ENCODE measurements at places on chromosomes 4 and X. TPM values are rescaled to one million over a fixed set of nuclear protein-coding genes. Genes with fewer than 3 reads are reported as not detected.
A peak's percentile ranks its signal among the peaks of the same experiment; 100 is the strongest.

The DMD gene
- total RNA-seq = 12.9 TPM

The MAGEC2 gene
- total RNA-seq = 133 TPM

The SPOCK3 gene
- not detected for total RNA-seq

DNA sequence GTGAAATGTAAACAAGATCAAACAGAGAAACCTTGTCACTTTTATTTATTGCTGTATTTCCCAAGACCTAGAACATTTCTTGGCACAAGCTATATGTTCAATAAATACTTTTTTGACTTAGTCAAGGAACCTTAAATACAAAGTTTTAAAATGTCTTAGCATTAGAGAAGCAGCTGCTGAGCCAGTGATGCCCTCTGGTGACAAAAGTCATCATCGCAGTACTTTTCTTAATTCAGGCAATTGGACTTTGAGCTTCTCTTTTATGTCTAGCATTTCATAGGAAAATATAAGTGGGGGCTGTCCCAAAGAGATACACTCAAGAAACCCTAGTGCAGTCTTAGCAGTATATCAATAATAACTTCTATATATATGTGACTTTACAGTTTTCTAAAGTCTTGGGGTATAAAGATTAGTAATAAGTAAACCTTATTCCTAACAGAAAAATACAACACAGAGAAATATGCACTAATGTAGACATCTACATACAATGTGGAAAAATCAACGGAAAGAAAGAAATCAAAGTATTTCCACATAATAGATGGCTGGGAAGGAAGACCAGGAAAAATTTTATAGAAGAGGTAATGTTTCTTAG lies 118.4 kb downstream of the DTHD1 start:
- DNase-seq = peak; percentile 48

DNA sequence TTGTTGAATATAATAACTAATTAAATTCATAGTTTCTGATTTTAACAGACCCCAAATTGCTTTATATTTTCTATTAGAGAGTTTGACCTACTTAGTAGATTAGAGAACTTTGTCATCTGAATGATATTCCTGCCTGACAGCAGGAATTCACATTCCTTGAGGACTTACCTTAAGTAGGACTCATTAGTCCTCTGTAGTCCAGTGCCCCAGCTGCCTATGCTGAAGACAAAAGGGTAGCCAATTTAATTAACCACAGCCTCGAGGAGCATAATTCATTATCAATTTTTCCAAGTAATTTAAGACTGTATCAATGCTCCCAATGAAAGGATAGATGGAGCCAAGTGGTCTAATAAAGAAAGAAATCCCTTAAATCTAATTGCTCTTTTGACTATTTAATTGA lies 1405.0 kb upstream of the IGFBP7 start:
- DNase-seq = no peak

GRCh38 chr4:171714791-171715454 lies 98.3 kb upstream of the GALNTL6 start:
- no peak for DNase-seq

GRCh38 chr4:124478470-124478869 lies 234.1 kb downstream of the ANKRD50 start:
- no peak for DNase-seq

DNA sequence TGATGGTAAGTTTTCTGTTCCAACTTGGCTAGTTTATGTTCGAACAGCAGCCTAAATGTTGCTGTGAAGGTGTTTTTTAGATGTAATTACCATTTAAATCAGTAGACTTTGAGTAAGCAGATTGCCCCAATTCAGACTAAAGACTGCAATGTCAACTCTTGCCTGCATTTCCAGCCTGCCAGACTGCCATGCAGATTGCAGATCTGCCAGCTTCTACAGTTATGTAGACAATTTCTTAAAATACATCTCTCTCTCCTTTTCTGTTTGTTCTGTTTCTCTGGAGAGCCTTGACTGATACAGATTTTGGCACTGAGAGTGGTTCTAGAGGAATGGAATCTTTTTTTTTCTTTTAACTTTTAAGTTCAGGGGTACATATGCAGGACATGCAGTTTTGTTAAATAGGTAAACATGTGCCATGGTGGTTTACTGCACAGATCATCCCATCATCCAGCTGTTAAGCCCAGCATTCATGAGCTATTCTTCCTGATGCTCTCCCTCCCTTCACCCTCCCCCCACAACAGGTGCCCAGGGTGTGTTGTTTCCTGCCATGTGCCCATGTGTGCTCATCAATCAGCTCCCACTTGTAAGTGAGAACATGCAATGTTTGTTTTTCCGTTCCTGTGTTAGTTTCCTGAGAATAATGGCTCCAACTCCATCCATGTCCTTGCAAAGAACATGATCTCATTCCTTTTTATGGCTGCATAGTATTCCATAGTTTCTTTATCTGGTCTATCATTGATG lies 227.8 kb downstream of the CPE start:
- DNase-seq = no peak

DNA sequence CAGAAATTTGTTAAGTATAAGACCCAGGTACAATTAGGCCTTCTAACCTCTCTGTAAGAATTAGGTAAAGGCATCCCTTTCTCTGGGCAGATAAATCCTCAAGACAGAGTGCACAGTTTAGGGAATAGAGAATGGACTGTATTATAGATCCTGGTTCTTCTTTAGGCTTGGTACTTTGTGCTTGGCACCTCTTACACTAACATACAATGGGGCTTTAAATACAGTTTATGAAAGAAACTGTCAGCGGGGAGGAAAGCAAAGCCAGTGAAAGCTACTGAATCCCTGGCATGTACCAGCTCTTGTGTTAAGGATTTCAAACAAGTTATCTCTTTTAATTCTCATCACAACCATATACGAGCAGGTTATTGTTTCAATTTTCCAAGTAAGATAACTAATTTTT lies 1350.0 kb downstream of the ADGRL3 start:
- DNase-seq = no peak

GRCh38 chrX:150566734-150567182 lies 1.7 kb upstream of the MTM1 start:
- no peak for DNase-seq

Data from SK-MEL-5 (cell line).